Left cardiac atrium (tissue), 4 donors: ENCODE measurements at places on chromosomes 3 and 15.
A peak's percentile ranks its signal among the peaks of the same experiment; 100 is the strongest.

DNA sequence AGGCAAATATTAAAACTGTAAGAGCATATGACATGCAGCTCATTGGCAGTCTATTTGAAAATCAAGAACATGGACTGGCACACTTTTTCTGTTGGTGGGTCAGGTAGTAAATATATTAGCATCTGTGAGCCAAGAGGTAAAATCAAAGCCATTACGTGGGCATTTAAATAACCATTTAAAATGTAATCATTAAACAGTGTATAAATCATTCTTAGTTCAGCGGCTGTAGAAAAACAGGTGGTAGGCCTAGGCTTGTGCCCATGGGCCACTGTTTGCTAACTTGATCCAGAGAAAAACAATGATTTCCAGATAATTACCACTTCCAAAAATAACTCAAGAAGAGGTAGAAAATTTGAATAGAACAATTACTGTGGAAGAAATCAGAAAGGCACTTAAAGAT, 105.1 kb downstream of the CHST2 start:
- no peak for DNase-seq

DNA sequence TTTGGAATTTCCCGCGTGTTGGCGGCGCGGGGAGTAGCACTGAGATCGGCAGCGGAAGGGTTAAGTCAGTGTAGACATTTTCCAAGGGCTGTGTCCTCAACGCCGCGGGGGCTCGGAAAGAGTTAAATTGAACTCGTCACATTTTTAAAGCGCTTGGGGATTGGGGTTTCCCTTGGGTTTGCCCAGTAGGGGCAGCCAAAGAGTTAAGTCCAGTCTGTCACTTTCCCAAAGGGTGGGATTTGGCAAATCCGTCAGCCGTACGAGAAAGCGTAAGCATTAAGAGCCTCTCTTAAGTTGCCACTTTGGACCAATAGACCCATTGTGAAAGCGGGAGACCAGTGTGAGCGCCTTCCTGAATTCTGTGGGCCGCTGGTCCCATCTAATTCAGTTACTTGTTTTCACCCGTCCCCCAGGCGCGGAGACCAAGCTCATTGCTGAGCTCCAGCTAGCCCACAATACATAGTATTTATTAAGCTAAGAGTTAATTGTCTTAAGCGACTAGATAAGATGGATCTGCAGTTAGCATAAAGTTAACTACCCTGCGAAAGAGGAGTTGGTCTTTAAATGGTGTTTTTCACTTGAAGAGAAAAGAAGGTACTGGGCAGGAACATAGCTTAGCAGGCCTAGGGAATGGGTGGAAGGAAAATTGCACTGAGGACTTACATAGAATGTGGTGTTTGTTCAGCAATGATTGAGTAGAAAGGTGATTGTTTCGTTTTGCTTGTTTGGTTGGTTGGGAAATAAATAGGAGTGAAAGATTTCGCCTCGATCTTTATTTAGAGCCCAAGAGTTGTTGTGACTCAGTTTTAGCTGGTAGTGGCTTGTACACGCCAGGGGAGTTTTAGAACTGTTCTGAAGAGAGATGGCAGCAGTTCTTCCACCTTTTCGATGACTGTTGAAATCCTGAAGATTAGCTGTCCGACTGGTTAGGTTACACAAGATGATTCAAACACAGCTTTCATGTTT, 932 bp downstream of the ARL8B start:
- DNase-seq, result peak; percentile 54

DNA sequence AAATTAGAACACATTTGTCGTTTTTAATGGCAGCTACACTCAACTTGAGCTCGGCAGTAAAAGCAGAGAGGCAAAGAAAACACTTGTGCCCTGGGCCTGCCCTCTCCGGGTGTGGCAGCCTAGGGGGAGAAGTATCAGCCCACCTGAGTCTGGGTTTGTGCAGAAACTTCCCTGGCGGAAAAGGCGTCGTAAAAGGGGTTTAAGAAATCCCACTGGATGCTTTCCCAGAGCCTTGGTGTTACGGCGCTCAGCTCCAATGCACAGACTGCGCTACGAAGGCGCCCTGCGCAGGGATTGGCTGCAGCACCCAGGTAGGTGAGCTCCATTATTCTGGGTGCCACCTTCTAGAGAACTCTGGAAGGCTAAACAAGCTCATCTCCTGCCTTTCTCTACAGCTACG, 461.5 kb upstream of the NR2F2 start:
- DNase-seq, result no peak

DNA sequence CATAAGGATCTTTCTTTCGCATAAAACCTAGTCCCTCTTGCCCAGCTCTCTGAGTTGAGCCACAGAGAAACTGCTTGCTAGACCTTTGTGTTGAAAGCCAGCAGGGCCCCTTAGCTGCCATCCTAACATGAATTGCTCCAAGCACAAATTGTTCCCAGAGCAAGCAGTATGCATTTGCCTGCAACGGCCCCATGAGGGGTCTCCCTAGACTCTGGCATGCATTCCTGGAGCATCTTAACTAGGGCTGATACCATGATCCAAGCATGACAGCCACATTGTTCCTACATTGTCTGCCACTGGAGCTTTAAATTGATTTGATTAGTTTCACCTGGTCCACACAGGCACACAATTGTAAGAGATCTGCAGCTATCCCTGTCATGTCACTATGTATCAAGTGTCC, 428.1 kb downstream of the TAFA4 start:
- DNase-seq, result no peak

DNA sequence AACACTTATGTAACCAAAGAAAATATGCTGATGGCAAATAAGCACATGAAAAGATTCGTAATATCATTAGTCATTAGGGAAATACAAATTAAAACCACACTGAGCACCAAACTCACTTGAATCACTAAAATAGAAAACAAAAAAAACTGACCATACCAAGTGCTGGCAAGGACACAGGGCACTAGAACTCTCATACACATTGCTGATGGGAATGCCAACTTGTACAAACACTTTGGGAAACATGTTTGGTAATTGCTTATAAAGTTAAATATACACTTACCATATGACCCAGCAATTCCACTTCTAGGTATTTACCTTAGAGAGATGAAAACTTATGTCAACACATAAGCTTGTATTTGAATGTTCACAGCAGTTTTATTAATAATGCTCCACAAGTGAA, 95.5 kb downstream of the TFDP2 start:
- no peak for DNase-seq

- no peak for DNase-seq
These were observed 5.6 kb downstream of the FEZF2 start for GRCh38 chr3:62367763-62368195.

DNA sequence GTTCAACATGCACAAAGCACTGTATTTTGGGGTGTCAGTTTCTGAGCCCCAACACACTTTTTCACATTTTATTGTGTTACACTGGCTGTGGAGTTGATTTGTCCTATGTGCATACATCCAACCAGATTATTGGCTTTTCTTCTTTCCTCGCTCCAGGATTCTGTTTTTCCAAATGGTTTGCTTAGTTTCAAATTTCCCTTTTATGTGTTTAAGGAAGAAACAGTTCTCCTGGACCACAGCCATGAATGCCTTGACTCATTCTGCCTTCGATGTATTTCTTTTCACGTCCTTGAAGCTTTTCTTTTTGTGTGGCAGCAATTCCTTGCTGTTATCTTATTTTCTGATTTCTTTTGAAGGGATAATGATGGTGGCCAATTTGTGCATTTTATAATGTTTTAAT, 53.8 kb downstream of the CACNA2D3 start:
- no peak for DNase-seq

- no peak for DNase-seq
These were observed 185.2 kb upstream of the CFAP20DC start for GRCh38 chr3:59234884-59235633.

- no peak for DNase-seq
These were observed 30.4 kb downstream of the COLQ start for GRCh38 chr3:15491143-15491542.

DNA sequence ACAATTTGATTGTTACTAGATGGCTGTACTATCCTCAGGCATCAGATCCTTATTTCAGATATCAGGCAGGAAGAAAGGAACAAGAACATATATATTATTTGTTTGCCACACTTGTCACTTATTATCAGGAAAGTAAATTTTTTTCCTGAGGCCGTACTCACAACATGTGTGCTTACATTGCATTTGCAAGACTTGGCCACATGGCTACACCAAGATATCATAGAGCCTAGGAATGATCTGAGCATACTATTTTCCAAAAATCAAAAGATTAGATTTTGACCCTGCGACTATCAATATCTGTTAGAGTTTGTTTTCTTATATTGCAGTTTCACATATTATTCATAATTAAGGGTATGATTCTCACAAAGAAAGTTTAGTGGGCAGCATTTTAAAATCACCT, 426.2 kb upstream of the BCHE start:
- DNase-seq, result no peak
